ENCODE measurements at places on chromosomes 3 and 15. TPM values are rescaled to one million over a fixed set of nuclear protein-coding genes. Genes with fewer than 3 reads are reported as not detected.

- DNase-seq, result no peak
Observed at GRCh38 chr3:43207628-43208085, 78.7 kb upstream of the SNRK start.

Gene KCNH8
- polyA plus RNA-seq, result 0.75 TPM

GRCh38 chr3:169686874-169687273, 23.4 kb upstream of the MECOM start:
- DNase-seq, result no peak

Gene RTP1
- polyA plus RNA-seq, result not detected

DNA sequence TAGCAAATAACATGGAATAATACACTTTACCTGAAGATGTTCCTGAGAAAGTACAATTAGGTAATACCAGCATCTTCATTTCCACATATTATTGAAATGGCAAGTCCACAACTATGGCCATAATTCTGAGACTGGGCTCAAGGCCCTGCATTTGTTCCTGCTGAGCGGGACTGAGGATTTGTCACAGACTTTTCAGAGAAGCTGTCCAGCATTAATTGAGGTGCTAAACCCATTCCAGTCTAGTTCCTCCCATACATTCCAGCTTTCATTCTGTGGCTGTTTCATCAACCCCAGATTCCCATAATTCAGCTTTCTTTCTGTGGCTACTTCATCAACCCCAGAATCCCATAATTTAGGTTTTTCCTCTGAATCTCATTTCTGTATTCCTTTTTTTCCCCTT, 293.4 kb upstream of the GBE1 start:
- no peak for DNase-seq

- DNase-seq, result no peak
Observed at GRCh38 chr3:85455561-85456200, 496.9 kb downstream of the CADM2 start.

- no peak for DNase-seq
Observed at GRCh38 chr15:62026487-62027262, 33.6 kb downstream of the VPS13C start.

DNA sequence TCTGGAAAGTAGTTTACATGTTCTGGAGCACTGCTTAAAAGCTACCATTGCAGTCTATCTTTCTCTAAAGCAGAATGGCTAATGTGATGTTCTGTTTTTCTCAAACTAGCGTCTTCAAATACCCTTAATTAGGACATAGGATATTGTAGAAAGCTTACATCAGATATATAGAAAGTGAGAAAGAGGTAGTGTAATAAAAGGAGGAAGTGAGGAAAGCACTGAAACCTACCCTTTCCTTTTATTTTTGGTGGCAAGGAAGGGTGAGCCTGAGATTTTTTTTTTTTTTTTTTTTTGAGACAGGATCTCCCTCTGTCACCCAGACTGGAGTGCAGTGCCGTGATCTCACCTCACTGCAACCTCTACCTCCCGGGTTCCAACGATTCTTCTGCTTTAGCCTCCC, 9.4 kb downstream of the SENP2 start:
- no peak for DNase-seq

Measured in right renal cortex interstitium (tissue), 3 donors.